Epithelial cell of proximal tubule (primary cell): ENCODE measurements at places on chromosomes 11 and 22. TPM values are rescaled to one million over a fixed set of nuclear protein-coding genes. Genes with fewer than 3 reads are reported as not detected.

DNA sequence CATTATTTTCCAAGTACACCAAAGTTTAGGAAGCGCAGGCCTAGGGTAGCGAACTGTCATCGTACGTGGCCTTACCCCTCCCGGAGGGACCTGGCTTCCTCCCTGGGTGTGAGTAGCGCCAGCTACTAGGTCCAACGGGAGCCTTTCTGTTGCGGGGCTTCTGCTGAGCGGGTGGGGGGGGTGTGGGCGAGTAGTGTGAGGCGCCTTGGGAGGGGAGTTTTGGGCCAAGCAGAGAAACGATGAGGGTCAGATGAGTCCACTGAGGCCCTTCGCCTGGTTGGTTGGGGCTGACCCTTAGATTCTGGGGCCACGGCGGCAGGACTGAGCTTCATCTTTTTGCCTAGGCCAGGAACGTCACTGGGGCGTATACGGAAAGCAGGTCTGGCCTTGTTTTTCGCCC lies 868 bp downstream of the TEF start:
- no peak for DNase-seq

GRCh38 chr11:104584823-104585222 lies 313.4 kb downstream of the CASP12 start:
- no peak for DNase-seq

GRCh38 chr11:725624-726202 lies 19.7 kb downstream of the EPS8L2 start:
- no peak for DNase-seq

GRCh38 chr11:125348674-125349309 lies 147.3 kb downstream of the FEZ1 start:
- no peak for DNase-seq

GRCh38 chr11:72736452-72737069 lies 15.6 kb downstream of the ARAP1 start:
- DNase-seq, result no peak

DNA sequence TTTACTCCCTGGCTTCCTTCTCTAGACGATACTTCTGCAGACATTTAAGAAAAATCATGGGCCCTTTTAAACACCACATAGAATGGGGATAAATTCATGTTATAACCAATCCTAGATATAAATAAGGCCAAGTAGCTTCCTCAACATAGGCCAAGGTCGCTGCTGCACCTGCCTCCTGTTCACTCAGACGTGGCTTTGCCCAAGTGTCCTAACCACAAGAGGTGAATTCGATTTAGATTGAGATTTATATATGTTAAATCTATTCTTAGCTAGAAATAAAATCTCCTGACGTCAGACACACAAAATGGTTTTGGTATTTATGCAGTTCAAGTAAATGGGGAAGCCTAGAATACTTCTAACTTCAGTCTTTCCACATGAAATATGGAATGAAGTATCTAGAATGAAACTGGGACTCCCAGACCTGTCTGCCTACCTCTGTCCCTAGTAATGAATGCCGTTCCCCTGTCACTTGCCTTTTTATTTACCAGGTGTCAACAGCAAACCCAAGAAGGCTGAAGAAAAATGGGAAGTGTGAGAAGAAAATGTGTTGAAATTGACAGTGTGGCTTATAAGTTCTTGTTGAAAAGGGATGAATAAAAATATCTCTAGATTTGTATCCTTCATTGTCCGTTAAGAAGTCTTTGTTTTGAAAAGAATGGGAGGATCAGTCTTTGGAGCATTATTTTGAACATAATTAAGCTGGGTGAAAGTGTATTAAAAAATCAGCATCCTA lies 131.8 kb downstream of the HIPK3 start:
- DNase-seq, result no peak

- DNase-seq, result no peak
Measured at GRCh38 chr11:123381149-123381548, 48.9 kb upstream of the GRAMD1B start.

DNA sequence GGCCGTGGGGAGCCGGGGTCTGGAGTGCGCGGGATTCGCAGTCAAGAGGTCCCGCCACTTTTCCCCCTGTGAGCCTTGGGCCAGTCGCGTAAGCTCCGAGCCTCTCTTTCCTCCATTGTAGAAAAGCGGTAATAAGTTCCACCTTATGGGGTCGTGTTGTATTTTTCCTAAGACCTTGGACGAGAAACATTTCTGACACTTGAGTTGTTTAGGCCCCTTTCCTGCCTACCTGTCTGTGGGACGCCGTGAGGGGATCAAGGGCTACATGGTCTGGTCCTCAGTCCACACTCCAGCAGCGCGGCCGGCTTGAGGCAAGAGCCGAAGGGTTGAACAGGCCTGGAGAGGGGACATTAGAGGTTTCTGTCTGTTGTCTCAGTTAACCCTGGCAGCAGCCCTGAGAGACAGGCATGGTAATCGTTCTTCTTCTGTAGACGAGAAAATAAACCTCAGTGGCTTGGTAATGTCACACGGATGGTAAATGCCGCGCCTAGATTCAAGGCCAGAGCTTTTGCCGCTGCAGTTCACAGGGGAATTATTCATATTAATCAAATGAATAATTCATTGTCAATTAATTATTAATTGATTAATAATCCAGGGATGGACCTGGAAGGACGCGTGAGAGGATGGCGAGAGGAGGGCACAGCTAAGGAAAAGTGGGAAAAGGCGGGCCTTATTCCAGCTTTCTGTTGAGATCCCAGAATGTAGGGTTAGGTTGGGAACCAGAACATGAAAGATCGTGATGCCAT lies 545 bp downstream of the FEN1 start:
- DNase-seq, result no peak

GRCh38 chr22:26756675-26757293 lies 99.4 kb downstream of the MIAT start:
- no peak for DNase-seq

DNA sequence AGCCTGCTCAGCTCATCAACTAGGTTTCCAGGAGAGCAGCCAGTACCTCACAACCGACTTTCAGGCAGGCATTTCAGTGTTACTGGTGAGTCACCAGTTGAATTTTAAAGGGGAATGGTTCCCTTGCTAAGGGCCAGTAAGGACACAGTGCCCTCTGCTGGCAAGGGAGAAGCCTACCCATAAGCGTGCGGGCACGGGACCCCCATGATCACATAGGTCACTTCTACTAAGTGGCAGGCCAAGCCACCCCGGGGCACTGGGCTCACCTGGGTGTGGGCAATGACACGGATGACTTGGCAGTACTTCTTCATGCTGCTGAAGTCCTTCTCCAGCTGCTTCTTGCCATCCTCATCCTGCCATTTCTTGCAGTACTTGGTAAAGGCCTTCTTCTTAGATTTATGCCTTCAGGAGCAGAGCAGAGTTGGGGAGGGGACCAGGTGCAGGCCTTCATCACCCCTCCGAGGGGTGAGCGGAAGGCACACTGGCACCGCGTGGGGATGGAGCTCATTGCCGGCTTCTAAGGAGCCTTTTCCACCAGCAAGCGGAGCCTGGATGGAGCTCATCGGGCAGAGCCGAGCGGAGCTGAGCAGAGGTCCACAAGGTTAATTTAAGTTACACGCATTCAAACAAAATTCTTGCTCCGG lies 2.9 kb downstream of the RPL3 start:
- DNase-seq, result peak; percentile 76

DNA sequence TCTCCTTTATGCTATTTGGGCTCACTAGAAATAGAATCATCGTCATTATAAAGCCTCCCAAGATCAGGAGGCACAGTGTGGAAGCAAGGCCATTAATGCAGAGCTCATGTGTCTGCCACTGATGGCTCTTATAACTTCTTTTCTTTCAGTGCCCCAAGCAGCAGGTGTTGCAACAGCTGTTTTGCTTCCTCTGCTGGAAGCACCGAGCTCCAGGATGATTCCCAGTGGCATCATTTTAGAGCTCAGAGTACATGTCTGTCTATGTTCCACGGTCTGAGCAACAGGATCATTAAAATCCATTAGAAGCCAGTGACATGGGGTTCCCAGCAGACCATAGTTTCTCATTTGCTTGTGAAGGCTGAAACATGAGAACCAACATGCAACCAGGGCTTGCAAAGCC lies 803.0 kb upstream of the FAT3 start:
- no peak for DNase-seq

GRCh38 chr22:17578136-17578754 lies 14.9 kb downstream of the SLC25A18 start:
- DNase-seq, result no peak

GRCh38 chr11:9038541-9038940 lies 34.7 kb upstream of the NRIP3 start:
- no peak for DNase-seq

GRCh38 chr11:2703363-2704141 lies 3.8 kb upstream of the KCNQ1OT1 start:
- no peak for DNase-seq

DNA sequence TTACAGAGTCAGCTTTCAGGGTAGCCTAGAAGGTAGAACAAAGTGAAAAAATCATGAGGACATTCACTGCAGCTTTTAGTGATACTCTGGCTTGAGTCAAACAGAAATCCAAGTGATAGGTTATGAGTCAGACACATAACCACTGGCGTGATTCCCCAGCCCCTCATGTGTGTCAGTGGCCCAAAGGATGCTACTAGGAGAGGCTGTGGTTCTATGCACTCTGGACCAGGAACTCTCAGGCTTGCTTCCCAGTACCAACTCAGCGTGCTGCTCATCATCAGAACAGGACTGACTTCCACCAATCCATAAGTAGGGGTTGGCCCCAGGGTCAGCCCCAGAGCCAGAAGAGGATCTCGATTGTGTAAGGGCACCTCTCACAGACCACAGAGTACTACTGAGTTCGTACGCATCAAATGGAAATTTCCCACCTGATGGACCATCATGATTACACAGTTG lies 116.8 kb downstream of the MED15 start:
- DNase-seq, result no peak

DNA sequence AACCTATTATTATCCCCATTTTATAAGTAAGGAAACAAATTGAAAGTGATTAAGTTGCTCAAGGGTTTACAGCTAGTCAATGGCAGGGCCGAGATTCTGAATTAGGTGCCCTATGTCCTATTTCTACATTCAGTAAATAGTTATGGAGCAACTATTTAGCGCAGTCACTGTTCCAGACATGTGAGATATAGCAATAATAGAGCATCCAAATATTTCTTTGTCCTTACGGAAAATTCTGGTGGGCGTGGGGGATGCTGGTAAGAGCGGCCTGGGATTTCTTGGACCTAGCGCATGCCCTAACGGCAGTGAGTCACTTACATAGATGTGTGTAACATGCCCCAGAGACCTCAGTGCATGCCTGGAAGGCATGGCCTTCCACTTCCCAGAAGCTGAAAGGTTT lies 4.4 kb downstream of the DTX4 start:
- DNase-seq, result no peak

DNA sequence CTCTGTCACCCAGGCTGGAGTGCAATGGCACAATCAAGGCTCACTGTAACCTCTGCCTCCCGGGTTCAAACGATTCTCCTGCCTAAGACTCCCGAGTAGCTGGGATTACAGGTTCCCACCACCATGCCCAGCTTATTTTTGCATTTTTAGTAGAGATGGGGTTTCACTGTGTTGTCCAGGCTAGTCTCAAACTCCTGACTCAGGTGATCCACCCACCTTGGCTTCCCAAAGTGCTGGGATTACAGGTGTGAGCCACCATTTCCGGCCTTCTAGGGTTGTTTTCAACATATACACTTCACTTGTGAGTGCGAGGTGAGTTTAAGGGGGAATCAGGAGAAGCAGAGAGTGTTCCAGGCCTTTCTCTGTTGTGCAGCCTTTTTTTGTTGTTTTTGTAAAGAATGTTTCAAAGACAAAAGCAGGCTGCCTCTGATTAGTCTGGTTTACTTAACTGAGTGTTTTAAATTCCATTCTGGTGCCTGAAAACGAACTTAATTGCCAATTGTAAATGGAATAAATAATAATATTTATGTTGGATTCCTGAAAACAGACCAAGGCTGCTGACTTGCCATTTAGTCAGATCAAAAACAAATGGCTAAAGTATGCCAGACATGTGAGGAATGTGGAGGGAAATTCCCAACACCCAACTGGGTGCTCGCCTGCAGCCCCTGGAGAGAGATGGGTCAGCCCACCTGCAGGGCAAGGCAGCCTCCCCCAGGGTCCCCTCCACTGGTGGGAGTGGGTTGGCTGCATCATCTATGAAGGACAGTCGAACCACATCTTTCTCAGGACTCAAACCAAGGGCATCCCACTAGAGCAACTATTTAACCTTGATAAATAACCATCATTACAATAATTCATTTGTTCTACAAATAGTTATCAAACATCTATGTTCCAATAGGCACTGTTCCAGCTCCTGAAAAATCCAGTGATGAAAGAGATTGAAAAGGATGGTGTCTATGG lies 4.6 kb upstream of the RANGAP1 start:
- DNase-seq, result peak; percentile 70

DNA sequence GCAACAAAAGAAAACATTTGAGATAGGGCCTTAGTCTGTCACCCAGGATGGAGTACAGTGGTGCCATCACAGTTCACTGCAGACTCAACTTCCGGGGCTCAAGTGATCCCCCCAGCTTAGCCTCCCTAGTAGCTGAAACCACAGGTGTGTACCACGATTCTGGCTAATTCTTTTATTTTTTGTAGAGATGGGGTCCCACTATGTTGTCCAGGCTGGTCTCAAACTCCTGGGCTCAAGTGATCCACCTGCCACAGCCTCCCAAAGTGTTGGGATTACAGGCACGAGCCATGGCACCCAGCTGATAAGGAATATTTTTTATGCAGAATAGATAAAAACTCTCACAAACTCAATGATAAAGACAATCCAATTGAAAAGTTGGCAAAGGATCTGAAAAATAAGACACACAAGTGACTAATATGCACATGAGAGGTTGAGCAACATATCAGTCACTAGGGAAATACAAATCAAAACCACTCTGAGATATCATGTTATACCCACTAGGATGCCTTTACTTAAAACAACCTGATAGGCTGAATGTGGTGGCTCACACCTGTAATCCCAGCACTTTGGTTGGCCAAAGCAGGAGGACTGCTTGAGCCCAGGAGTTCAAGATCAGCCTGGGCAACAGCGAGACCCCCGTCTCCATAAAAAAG lies 33.9 kb upstream of the CLTCL1 start:
- peak; percentile 53 for DNase-seq

KIF18A gene
- 15.7 and 20.5 TPM in 2 replicates for total RNA-seq

BAIAP2L2 gene
- total RNA-seq, result 5.4 and 6.5 TPM in 2 replicates

AGBL2 gene
- total RNA-seq, result 0.06 and 0.72 TPM in 2 replicates

KRTAP5-11 gene
- total RNA-seq, result not detected in 2 replicates

BRSK2 gene
- 0.06 and 0.22 TPM in 2 replicates for total RNA-seq

KCNC1 gene
- not detected in 2 replicates for total RNA-seq

BEST1 gene
- total RNA-seq, result 0.12 TPM in 1 of 2 replicates, not detected in the other

VSIG10L2 gene
- total RNA-seq, result not detected in 2 replicates

OR51L1 gene
- total RNA-seq, result not detected in 2 replicates

UCP3 gene
- 0.06 and 0.22 TPM in 2 replicates for total RNA-seq
